ENCODE measurements at places on chromosomes 2 and 18. TPM values are rescaled to one million over a fixed set of nuclear protein-coding genes. Genes with fewer than 3 reads are reported as not detected.

CYP1B1 gene
- 28.7 TPM for total RNA-seq

CIB4 gene
- total RNA-seq: not detected

IL18RAP gene
- 4.2 TPM for total RNA-seq

CD207 gene
- total RNA-seq: not detected

UPP2 gene
- total RNA-seq: not detected

C1QL2 gene
- not detected for total RNA-seq

IL36G gene
- not detected for total RNA-seq

EIPR1 gene
- total RNA-seq: 43.0 TPM

RNF103 gene
- total RNA-seq: 13.7 TPM

GREB1L gene
- total RNA-seq: not detected

ALPP gene
- total RNA-seq: not detected

NEB gene
- 0.64 TPM for total RNA-seq

CCDC121 gene
- total RNA-seq: 1.2 TPM

EFHD1 gene
- total RNA-seq: 1.1 TPM

RIT2 gene
- total RNA-seq: not detected

MCFD2 gene
- total RNA-seq: 46.2 TPM

REG1A gene
- not detected for total RNA-seq

PSMA8 gene
- 1.7 TPM for total RNA-seq

CFAP65 gene
- not detected for total RNA-seq

NLRC4 gene
- not detected for total RNA-seq

PROC gene
- not detected for total RNA-seq

KIF5C gene
- total RNA-seq: 12.5 TPM

HJURP gene
- total RNA-seq: 80.0 TPM

PPP1R1C gene
- total RNA-seq: not detected

IFIH1 gene
- total RNA-seq: 31.8 TPM

CRIM1 gene
- total RNA-seq: 3.1 TPM

VAMP8 gene
- total RNA-seq: 146 TPM
